ENCODE measurements at places on chromosomes 3 and 15.

GRCh38 chr3:47054412-47054811, 74.9 kb downstream of the NBEAL2 start:
- DNase-seq, result no peak

DNA sequence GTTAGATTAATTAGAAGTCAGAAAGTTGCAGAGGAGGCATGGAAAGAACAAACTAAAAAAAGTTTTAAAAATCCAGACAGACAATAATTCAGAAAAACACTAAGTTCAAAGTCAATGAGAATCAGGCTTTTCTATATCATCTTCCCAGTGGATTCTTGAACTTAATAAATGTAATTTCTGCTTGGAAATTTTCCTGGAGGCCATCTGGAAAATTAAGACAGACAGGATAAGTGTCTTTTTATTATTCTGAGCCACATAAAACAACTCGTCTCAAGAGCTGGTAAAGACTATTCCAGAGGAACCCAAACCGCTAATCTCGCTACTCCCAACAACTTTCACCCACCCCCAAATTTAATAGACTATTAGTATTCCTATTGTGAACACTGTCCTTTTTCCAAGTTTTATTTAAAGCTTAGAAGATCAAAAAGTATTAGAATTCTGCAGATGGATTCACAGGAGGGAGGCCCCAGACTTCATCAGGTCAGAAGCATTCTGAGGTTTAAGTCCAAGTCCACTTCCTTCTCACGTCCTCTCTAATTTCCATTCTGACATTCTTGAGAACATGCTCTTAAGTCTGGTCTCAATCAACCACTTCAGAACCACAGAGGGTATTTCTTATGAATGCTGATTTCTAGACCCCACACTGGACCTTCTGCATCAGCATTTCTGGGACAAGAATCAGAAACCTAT, 61.3 kb downstream of the ERC2 start:
- DNase-seq, result no peak

- peak; percentile 71 for DNase-seq
These were observed 7.6 kb downstream of the CHSY1 start for GRCh38 chr15:101244036-101244781.

- no peak for DNase-seq
These were observed 48.9 kb downstream of the SUMF1 start for GRCh38 chr3:4418156-4418555.

DNA sequence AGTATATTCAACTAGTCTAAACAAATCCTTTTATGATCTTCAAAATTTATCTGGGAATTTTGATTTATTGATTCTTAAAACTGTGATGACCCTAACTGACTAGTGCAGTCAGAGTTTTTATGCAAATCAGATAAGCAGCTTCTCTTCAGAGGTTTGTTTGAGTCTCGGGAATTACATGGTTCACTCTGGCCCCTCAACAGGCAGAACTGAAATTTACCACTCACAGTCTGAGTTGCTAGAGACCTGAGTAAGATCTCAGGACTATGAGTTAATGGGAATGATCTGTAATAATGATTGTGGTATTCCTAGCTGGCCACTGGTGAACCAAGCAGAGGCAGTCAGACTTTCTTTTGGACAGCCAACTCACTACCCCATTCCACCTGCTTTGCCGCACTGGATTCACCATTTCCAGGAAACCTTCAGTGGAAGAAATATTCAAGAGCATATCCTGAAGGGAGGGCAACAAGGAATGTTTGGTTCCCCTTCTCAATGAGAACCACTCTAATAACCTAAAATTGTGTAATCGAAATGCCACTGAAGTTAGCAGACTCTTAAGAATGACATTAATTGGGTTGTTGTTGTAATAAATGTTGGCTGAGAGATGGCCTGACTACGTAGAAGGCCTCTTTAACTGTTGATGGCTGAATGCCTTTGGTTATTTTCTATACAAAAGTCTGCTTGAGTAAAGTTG, 11.5 kb upstream of the DNAJC13 start:
- peak; percentile 46 for DNase-seq

DNA sequence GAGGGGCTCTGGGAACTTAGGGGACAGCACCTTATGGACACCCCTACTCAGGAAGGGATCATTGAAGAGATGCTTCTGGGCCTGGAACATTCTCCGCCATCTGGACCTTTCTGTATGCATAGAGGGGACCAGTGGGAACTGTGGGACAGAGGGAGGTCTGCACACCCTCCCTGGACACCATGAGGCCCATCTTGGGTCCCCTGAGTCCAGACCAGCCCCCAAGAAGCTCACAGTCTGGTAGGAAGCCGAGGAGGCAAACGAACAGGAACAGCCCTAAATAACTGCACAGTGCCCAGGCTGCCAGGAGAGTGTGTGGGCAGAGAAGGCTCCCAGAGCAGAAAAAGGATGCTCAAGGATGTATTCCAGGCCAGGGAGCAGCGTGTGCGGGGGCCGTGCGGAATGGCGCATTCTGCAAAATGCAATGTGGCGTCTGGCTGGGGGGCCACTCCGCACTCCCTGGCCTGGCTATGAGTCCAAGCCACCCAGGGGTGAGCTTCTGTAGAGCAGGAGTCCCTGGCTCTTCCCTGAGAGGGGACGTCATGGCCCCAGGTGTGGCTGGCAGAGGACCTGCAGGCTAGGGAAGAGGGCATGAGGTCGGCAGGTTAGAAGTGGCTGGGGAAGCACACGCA, 24.5 kb upstream of the KLF13 start:
- no peak for DNase-seq

DNA sequence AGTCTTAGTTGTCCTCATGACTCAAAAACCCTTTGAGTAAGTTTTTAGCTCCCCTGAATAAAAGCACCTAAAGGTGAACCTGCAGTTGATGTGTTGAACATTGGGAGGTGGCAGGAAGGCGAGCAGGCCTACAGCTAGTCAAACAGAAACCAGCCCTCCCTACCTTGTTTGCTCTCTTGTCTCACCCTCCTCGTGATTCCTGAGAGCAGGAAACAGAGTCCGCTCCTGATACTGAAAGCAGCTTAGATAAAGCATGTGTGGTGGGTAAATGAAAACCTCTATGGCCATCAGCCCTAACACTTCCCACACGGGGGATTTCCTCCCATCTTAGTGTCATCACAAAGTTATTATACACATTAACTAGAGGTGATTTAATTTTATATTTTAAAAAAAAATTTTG, 21.8 kb upstream of the CLDN18 start:
- no peak for DNase-seq

DNA sequence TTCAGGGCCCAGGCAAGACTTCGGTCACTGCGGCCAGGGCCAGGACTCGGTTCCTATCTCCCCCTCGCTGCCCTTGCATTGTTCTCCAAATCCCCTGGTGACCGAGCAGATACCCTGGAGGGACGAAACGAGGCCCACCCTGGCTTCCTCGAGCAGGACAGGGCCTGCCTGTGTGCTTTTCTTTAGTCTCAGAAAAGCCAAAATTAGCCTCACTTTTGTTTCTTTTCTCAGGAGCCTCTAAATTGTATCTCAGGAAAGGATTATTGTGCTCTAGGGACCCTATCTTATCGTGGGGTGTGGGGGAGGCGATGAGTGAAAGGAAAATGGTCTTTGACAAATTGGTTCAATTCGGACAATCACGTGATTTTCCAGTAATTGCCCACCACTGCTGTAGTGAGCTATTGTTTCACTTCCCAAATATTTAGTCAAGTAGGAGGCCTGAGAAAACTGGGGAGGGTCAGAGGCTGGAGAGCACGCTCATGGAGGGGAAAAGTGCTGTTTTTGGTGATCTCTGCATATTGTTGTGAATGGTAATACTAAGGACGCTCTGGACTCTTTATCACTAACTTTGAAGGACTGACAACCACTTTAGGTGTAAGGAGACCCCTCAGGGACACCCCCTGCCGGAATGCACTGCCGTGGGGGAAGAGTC, 61.6 kb downstream of the TMEM44 start:
- no peak for DNase-seq

- DNase-seq, result peak; percentile 6
These were observed 347.7 kb downstream of the ZBBX start for GRCh38 chr3:167032267-167032876.

DNA sequence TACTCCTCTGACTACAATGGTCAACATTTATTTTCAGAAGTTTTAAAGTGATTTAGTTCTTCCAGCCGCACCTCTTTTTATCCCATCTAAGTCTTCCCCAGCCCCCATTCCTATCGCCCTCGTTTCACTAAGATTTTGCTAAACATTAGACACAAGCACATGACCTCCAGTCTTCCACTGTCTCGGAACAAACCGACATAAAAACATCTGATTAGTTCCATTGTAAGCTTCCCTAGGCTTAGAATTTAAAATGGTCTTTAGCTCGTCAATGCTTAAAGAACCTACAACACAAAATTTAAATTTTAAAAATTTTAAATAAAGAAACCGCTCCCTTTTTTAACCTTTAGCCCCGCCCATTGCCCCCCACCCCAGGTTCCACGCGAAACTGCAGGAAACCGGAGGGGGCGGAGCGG, 284 bp upstream of the TSC22D2 start:
- no peak for DNase-seq

DNA sequence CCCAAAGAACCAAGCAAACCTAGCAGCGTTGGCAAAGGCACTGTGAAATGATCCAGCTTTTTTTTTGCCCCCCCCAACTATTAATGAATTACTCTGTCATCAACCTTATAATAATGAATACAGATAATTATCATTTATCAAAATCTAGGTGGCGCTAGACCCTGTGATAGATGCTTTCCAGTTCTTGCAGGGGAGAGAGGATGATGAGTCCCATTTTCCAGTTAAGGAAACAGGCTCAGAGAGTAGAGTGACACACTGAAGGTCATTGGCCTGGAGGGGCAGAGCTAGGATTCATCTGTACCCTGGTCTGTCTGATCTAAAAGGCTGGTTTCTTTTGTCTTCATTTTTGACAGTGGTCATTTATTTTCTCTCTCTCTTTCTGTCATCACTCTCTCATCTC, 5.0 kb downstream of the ACOX2 start:
- DNase-seq, result no peak

All from AG10803 (cell line).